ENCODE measurements at places on chromosomes 7 and 10.
A peak's percentile ranks its signal among the peaks of the same experiment; 100 is the strongest.

DNA sequence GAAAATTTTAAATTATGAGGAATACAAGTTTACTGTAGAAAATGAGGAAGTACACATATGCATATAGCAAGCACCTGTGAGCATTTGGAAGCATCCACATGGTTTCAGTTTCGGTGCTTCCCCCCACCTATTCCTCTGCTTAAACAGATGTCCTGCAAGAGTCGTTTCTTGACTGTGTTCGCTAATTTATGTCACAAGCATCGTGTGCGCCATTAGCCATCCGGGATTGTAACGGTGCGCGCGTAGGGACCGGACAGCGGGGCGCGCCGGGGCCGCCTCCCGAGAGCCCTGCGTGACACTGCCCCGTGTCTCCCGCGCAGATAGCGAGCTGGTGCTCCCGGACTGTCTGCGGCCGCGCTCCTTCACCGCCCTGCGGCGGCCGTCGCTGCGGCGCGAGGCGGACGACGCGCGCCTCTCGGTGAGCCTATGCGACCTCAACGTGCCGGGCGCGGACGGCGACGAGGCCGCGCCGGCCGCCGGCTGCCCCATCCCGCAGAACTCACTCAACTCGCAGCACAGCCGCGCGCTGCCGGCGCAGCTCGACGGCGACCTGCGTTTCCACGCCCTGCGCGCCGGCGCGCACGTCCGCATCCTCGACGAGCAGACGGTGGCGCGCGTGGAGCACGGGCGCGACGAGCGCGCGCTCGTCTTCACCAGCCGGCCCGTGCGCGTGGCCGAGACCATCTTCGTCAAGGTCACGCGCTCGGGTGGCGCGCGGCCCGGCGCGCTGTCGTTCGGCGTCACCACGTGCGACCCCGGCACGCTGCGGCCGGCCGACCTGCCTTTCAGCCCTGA lies 90.9 kb downstream of the NEURL1 start:
- peak; percentile 61 for DNase-seq

DNA sequence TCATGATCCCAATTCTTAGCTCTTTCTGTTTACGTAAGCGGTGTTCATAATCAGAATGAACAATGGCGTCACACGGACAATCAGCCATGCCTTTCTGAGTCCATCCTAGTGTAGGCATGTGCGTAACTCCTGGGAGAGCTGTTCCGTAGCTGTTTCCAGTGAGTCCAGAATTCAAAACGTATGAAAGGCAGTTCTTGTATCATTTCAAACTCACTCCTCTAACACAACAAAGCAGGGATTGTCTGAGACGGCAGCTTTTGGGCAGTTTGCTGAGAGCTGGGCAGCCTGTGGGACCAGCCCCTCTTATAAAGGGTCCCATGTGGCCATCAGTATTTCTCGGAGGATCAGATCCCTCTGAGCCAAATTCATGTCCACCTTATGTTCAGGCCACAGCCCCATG lies 43.4 kb downstream of the PSPH start:
- DNase-seq, result no peak

- no peak for DNase-seq
These were observed 915.4 kb downstream of the GATA3 start for GRCh38 chr10:8969853-8970252.

- DNase-seq, result no peak
These were observed 782.9 kb downstream of the CCSER2 start for GRCh38 chr10:85111271-85111670.

DNA sequence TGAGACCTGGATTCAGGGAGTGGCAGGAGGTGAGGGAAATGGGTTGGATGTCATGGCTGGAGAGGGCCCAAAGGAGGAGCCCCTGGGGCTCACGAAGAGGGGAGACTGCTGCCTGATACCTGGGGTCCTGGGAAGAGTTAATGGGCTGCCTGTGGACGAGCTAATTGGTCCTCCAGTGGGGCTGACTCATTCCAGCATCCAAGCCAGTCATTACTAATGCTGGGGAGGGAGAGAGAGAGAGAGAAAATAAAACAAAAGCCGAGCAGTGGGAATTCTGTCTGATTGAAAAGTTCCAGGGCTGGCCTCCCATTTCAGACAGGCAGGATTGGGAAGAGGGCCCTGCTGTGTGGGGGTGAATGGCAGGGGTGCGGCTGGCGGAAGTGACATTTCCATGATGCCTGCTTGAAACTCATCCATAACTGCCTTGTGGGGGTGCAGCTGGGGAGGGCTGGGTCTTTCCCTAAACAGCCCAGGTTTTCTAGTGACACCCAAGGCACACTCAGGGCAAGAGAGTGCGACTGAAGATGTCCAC lies 297.8 kb downstream of the RPS24 start:
- DNase-seq, result no peak

GRCh38 chr10:113235508-113235907 lies 285.5 kb downstream of the TCF7L2 start:
- no peak for DNase-seq

Measured in stimulated activated CD4-positive, alpha-beta T cell treated with anti-CD3 and anti-CD28 coated beads, Interleukin-15, amount 100 ng/mL, for 48 hours (primary cell).